Stimulated activated naive CD4-positive, alpha-beta T cell (primary cell): ENCODE measurements at places on chromosomes 7 and 10.
A peak's percentile ranks its signal among the peaks of the same experiment; 100 is the strongest.

DNA sequence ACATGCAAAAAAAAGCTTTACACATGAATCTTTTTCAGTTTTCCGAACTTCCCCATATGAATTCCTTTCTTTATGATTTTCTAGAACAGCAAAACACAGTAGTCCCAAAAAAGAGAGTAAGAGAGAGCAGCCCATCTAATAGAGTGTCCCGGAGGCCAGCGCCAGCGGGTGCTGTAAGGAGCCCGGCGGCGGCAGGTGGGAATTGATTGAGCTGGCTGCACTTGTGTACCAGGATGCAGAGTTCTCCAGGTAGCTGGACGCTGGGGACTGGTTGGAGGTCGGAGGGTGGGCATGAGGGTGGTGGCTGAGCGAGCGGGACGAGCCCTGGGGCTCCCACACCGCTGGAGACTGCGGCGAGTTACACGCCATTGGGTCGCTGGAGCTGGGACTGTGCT lies 4.0 kb downstream of the DLX5 start:
- DNase-seq = no peak

- no peak for DNase-seq
Observed at GRCh38 chr7:105309235-105310169, 79.2 kb downstream of the SRPK2 start.

DNA sequence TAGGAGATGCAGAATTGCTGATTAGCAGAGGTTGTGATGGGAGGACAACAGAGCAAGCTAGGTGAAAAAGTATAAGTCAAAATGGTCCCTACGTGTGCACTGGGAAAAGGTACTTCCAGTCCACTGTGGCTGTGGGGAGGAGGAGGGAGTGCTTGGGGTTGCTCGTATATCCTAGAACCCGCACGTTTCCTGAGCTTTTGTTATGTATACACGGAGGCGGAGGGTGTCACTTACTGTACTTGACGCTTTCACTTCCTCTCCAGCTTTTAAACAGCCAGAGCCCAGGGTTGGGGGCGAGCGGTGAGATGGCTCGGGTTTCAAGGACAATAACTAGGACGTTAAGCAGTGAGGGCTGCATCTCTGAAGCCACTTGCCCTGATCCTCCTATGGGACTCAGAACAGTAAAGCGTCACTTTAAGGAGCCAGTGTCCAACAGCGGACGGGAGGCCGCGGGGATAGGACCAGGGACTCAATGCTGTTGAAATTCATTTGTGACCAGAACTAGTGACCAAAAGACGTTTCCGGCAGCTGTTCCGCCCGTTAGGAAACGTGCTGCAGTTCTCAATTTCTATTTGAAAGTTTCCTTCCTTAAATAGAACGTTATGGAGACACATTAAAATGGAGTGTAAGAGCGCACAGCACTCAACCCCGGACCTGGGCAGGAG lies 985 bp upstream of the ETV1 start:
- DNase-seq = no peak

GRCh38 chr10:96958071-96958470 lies 126.0 kb downstream of the LCOR start:
- no peak for DNase-seq

GRCh38 chr7:81209059-81209458 lies 290.2 kb upstream of the SEMA3C start:
- no peak for DNase-seq

DNA sequence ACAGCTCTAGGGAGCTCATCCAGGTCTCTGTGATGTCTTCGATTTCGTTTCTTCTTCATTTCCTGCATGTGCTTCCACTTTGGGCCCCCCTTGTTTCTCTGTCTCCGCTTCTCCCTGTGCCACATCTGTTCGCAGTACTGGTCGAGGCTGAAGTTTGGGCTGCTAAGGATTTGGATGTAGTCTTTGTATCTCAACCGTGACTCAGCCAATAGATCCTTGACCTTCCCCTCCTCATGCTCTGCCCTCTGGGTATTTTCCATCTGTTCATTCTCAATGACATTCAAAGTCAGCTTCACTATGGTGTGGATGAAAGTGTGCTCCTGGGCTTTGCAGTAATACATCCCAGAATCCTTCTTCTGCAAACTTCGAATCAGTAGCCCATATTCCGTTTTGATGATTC lies 187.4 kb downstream of the SEMA3D start:
- DNase-seq = no peak

- DNase-seq = peak; percentile 29
Observed at GRCh38 chr10:14543046-14543903, 212.6 kb upstream of the FRMD4A start.

DNA sequence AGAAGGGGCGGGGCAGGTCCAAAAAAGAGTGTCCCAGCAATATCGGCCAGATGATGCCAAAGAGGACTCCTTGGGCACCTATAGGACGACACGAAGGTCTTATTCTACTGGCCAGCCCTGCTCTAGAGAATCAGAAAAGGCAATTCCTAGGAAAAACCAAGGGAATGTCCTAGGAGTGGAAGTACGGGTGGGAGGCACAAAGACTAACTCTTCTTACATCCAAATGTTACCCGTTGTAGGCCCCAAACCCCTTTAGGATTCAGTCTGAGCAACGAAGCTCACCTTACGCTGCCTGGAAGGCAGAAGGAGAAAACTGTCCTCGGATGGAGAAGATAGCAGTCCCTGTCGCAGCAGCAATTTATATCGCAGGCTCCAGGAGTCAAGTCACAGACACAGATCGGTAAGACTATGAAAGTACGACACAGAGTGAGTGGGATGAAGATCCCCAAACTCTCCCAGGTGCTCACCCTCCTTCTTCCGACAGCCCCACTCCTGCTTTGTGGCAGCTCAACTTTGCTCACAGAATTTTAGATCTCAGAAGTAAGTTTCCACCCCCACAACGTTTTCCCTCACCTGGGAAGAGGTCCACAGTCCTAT lies 558 bp downstream of the TCTN3 start:
- DNase-seq = no peak

DNA sequence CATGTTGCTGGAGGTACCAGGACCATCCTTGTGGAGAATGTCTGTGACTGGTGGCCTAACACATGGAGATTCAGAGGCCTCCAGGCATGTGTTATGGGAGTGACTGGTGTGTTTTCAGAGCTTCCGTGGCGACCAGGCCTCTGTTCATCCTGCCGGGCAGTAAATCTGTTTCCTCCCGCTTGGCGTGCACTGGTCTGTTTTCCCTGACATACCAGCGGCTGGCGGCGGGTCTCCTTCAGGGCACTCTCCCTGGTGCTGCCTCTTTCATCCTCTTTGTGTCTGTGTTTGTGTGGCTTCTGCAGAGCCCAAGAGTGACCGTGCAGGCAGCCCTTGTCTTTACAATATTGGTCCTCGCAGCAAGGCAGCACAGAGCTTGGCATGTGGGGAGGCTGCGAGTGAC lies 385.1 kb upstream of the MKI67 start:
- no peak for DNase-seq

- no peak for DNase-seq
Observed at GRCh38 chr7:27212497-27213432, 12.9 kb upstream of the HOXA13 start.

DNA sequence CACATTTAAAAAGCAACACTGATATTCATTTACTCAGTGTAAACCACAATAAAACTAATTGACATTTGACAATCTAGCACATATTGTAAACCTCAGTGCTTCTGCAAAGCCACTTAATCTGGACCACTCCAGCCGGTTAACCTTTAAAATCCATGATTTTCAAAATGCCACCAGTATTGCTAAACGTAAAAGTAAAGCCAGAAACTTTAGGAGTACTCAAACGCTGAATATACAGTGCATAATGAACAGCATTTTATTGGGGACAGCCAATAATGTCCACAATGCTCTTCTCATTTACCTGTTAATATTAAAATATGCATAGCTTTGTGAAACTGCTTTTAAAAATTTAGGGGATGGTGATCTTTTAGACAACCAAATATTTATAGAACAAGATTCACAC lies 10.8 kb downstream of the HNRNPA2B1 start:
- no peak for DNase-seq

DNA sequence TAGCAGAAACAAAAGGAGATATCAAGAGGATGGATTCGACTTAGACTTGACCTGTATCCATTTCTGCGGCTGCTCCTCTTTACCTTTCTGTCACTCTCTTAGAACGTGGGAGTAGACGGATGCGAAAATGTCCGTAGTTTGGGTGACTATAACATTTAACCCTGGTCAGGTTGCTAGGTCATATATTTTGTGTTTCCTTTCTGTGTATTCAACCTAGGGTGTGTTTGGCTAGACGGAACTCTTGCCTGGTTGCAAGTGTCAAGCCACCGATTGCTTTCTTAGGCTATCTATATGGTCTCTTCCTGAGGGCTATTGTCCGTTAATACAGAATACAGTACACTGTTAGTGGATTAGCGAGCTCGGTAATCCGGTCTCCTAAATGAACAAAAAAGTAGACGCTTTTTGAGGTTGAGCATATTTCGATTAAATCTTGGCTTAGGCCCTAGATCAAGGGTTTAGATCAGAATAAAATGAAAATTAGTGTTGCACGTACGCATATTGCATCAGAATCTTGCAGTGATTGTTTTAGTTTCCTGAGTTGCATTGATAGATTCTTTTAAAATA lies 1.2 kb downstream of the PTEN start:
- DNase-seq = no peak

DNA sequence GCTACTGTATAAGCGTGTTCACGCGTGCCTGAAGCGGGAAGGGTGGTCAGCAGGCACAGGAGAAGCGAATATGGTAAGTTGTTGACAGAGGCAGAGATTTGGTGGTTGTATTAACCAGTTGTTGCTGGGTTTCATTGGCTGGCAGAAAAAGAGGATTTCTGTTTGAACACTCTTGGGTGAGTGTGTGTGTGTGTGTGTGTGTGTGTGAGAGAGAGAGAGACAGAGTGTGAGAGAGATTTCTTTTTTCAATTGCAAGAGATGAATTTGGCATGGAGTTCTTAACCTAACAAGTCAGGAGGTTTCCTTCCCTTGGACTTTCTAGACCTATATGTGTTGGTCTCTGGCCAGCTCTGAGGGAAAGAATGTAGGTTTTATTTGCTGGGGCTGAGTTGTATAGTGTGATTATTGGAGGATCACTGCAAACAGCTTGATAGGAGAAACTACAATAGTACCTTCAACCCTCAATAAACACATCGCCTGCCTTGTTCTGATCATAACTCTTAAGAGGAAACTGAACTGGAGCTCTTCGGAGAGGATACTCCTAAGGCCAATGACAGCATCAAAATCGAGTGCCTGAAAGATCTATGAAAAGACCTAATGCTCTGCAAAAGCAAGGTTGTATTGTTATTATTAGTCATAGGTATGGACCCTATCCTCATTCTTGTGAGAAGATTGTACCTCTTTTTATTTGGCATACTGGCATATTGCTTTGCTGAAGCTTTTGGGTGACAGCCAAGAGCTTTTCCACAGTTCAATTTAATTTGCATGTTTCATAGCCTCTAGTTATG lies 1.2 kb downstream of the MCU start:
- DNase-seq = no peak

- DNase-seq = no peak
Observed at GRCh38 chr7:6049780-6050179, 18.6 kb downstream of the ANKRD61 start.

- DNase-seq = no peak
Observed at GRCh38 chr7:2126621-2127020, 106.1 kb downstream of the MAD1L1 start.

GRCh38 chr10:130301021-130301892 lies 165.1 kb downstream of the GLRX3 start:
- DNase-seq = peak; percentile 55

- no peak for DNase-seq
Observed at GRCh38 chr10:95422233-95422632, 131.4 kb upstream of the PDLIM1 start.

DNA sequence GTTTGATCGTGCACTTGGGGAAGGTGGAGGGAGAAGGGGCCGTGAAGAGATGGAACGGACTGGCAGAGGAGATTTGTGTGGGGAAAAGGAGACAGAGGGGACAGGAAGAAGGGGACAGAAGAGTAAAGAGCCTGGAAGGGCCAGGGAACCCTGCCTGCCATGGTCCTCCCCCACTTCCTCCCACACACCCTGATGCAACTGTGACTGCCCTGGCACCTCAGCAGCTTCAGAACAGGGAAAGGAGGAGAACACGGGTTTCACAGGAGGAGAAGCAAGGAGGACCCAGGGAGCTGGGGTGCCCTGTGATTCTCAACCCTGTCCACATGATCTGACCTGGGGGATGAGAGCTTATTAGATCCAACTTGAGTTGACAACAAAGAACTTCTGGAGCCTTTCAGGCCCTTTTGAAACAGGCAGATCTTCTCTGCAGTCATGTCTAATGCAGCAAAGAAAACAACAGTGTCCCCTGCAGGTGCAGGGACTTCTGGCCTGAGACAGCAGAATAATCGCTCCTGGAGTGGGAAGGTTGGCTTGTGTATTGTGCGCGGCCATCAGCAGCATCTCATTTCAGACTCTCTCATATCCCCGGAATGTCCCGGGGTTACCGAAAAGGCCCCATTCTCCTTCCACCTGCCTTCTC lies 421.6 kb downstream of the PAXIP1 start:
- DNase-seq = no peak

DNA sequence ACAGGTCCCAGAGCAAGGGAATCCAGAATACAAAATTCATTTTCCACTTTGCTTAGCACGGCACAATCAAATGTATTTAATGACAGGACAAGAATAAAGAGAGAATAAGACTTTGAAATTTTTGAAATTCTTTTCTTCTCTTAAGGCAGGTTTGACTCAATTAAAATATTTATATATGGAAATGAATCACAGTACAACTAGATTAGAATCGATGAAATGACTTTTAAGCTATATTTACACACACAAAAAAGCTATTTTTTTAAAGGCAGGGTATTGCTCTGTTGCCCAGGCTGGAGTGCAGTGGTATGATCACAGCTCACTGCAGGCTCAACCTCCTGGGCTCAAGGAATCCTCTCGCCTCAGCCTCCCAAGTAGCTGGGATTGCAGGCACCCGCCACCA lies 265.4 kb upstream of the SLC26A5 start:
- no peak for DNase-seq

- no peak for DNase-seq
Observed at GRCh38 chr7:9961161-9961922, 1012.3 kb upstream of the PHF14 start.

DNA sequence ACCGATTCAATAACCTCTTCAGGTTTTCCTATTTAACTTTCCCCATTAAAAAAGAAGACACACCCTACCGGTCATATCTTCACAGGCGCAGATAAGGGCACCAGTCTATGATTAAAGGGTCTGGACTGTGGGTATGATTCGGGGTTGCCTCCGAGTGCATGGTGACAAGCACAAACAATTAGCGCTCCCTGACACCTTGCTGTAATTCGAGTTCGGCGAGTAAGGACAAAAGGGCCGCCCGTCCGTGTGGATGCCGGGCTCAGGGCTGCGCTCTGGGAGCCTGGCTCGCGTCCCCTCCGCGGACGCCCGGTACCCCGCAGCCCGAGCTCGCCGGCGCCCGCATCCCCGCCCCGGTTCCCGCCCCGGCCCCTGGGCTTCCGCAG lies 111.9 kb upstream of the RHEB start:
- DNase-seq = no peak

GRCh38 chr10:107032700-107033401 lies 131.7 kb downstream of the SORCS1 start:
- no peak for DNase-seq

- DNase-seq = no peak
Observed at GRCh38 chr7:116876664-116877442, 14.5 kb downstream of the CAPZA2 start.

DNA sequence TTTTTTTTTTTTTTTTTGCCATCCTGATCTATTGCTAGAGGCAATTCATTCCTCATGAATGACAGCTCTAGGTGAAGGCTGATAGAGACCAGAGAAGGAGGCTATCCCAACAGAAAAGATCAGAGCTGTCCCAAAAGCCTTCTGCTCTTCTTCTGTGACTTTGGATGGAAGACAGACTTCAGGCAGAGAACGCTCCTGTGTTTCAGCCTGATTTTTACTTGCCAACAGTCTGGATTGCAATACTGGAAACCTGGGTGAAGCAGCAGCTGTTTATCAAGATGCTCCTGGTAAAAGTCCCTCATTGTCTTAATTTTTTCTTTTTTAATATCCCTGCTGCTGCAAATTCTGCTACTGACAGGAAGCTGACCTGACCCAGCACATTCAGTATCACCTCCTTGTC lies 219.5 kb downstream of the CCDC3 start:
- DNase-seq = no peak
